Pancreas (tissue), 10 donors: ENCODE measurements at places on chromosomes 12 and 14. TPM values are rescaled to one million over a fixed set of nuclear protein-coding genes. Genes with fewer than 3 reads are reported as not detected.

DNA sequence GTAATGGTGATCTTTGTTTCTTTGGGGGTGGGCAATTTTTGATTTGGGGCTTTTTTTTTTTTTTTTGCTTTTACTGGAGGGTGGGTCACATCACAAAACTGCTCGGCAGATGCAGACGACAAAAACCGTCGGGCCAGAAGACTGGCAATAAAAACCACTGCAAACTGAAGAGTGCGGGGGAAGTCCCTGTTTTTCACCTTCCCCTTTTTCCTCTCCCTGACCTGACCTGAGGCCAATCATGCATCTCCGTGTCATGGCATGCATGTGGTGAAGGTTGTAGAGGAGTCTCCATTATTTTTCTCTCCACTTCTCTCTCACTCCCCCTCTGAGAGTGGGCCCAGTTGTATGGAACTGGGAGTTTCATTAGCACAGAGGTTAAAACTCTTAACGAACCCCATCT lies 57.5 kb downstream of the AP5M1 start:
- no peaks in the 10 kb centered on the region for H3K27me3 ChIP-seq
- no peaks in the 10 kb centered on the region for H3K36me3 ChIP-seq
- H3K27ac ChIP-seq: no peak overlapping the region
- no peak for DNase-seq
- H3K4me3 ChIP-seq: no peak overlapping the region

DNA sequence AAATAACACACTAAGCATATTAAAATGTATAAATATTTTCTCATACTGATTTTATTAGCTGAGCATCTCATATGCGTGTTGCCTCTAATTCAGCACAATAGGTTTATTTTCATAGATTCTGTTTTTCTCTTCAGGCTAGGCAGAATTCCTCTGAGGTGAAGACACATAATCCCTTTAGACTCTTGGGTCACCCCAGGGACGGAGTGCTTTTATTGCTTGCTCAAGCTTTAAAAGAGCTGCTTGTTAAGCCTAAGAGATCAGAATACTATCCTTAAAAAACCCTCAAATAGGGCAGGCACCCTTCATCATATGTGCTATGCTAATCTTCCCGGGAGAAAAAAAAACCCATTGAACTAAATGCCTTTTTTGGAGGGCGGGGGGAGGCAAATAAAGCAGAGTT lies 390.1 kb downstream of the KCNH5 start:
- DNase-seq: no peak
- H3K4me3 ChIP-seq: no peak overlapping the region
- H3K36me3 ChIP-seq: no peaks in the 10 kb centered on the region
- no peaks in the 10 kb centered on the region for H3K4me1 ChIP-seq
- H3K27me3 ChIP-seq: no peaks in the 10 kb centered on the region
- H3K27ac ChIP-seq: no peak overlapping the region

Gene TAS2R7
- total RNA-seq: not detected

DNA sequence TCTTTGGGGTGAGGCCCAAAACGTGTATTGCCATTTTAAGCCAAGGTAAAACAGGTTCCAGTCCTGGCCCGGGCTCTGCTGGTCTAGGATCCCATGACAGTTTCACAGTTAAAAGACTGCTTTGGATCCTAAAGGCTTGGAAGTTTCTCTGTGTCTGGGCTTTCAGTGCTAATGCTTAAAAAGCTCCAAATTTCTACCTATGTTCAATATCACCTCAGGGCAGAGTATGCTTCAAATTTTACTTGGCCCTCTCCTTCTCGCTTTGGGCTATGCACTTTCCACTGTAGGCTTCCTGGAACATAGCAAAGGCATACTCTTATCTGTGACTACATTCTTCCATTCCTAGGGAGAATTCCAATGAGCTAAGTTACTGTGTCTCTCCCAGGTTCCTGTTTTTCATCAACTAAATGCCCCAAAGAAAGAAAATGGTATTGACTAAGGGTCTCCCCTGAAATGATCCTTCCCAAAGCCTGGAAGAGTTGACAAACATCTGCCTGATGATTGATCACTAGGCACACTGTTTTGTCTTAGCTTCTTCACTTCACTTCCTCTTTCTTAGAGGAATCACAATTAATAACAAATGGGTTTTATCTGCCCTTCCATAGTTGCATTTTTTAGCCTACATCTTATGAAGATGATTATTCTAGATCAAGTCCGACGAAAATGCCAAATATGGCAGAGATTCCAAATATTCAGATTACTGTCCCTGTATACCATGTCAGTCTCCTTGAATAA lies 79.4 kb downstream of the TMTC2 start:
- H3K27ac ChIP-seq: no peak overlapping the region
- DNase-seq: no peak
- no peaks in the 10 kb centered on the region for H3K27me3 ChIP-seq
- H3K4me3 ChIP-seq: no peak overlapping the region
- no peaks in the 10 kb centered on the region for H3K36me3 ChIP-seq

GRCh38 chr14:54480830-54481562 lies 7.8 kb downstream of the GMFB start:
- H3K27ac ChIP-seq: no peak overlapping the region
- H3K36me3 ChIP-seq: no peaks in the 10 kb centered on the region
- no peaks in the 10 kb centered on the region for H3K27me3 ChIP-seq
- H3K4me1 ChIP-seq: no peaks in the 10 kb centered on the region
- no peak overlapping the region for H3K4me3 ChIP-seq
- no peak for DNase-seq

DNA sequence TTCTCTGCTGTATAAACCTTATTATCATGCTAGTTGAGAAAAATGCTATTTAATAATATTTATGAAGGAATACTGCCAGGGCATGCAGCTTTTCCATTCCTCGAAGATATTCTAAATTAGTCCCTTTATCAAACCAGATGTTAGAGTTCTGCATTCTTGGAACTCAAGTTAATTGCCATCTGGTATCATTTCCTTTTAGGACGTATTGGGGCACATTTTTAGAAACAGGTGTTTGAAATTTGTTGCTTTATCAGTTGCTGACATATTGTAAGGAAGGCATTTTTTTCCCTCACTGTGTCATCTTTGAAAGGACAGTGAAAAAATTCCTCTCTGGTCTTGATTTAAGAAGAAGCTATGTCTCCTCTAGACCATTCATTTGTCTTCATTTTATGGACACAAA lies 471.2 kb upstream of the PRICKLE1 start:
- H3K4me3 ChIP-seq: no peak overlapping the region
- no peaks in the 10 kb centered on the region for H3K4me1 ChIP-seq
- H3K36me3 ChIP-seq: no peaks in the 10 kb centered on the region
- no peaks in the 10 kb centered on the region for H3K27me3 ChIP-seq

Gene OASL
- 0.31 TPM for total RNA-seq

- no peak overlapping the region for H3K27ac ChIP-seq
- no peak overlapping the region for H3K4me3 ChIP-seq
- H3K27me3 ChIP-seq: no peaks in the 10 kb centered on the region
- H3K36me3 ChIP-seq: no peaks in the 10 kb centered on the region
Measured at GRCh38 chr12:7610006-7610405, 55.7 kb downstream of the APOBEC1 start.

GRCh38 chr14:73825551-73826188 lies 26.0 kb upstream of the PTGR2 start:
- H3K36me3 ChIP-seq: no peaks in the 10 kb centered on the region
- H3K4me3 ChIP-seq: no peak overlapping the region
- DNase-seq: peak; percentile 97
- peaks cover 4% of the 10 kb centered on the region for H3K4me1 ChIP-seq

Gene IL26
- total RNA-seq: not detected

DNA sequence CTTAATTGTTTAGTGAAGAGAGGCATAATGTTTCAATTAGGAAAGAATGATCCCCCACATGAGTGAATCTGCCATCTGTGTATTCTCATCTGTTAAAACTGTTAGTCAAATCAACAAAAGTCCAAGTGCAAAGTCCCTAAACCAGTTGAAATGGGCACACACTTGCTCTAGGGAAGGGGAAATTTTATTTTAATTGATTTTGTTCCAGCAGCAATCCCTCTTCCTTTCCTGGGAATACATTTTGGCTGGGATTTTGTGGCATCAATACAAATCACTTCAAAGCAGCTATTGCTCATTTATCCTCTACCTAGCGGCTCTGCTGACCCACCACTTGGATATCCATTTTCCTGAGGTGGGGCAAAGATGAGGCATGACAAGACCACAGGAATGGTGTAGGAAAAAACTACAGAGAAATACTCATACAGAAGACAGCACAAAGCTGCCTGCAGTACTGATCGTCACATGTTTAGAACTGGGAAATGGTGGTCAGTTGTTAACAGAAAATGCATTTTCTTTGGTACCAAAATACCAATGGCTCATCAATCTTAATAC lies 9.8 kb upstream of the SSTR1 start:
- H3K4me1 ChIP-seq: no peaks in the 10 kb centered on the region
- H3K27ac ChIP-seq: no peak overlapping the region
- no peak for DNase-seq
- no peaks in the 10 kb centered on the region for H3K36me3 ChIP-seq

DNA sequence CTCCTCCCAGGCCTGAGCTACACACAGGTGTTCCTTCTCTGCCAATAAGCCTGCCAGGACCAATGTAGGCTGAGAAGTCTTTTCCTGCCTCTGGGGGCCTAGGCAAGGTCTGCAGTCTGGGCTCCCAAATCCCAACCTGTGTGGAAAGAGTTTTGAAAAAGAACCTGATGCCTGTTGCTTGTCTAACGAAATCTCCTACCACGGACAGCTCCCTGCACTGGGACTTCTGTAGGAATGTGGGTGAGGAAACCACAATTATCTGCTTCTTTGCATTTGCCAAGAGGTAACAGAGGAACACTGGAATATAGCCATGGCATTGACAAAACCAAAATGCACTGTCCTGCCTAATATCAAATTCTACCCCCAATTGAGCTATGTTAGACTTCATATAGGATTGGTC lies 877.0 kb upstream of the TMEM132C start:
- H3K4me1 ChIP-seq: no peaks in the 10 kb centered on the region
- H3K27me3 ChIP-seq: peaks cover 19% of the 10 kb centered on the region
- no peak overlapping the region for H3K27ac ChIP-seq
- no peaks in the 10 kb centered on the region for H3K36me3 ChIP-seq
- no peak overlapping the region for H3K4me3 ChIP-seq

Gene ZC2HC1C
- total RNA-seq: 2.9 TPM

GRCh38 chr14:73789989-73790581 lies 61.5 kb upstream of the PTGR2 start:
- H3K27me3 ChIP-seq: no peaks in the 10 kb centered on the region
- no peak overlapping the region for H3K4me3 ChIP-seq

Gene AKAP3
- total RNA-seq: 2.2 TPM

Gene C12orf56
- not detected for total RNA-seq

Gene NINJ2
- 0.49 TPM for total RNA-seq

Gene KRT77
- total RNA-seq: not detected

DNA sequence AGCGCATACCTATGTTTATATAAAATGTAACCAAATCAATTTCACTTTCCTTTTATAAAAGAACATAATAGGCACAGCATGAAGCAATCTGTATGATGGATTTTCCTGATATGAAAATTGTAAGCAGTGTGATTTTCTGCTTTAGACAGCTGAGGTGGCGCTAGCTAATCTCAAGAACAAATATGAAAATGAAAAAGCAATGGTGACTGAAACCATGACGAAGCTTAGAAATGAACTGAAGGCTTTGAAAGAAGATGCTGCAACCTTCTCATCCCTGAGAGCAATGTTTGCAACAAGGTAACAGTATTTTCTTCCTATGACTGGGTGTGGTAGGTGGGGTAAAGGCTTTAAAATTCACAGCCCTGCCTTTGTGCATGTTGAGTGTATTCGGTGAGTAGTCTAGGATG lies 65.0 kb upstream of the FGD4 start:
- no peak overlapping the region for H3K4me3 ChIP-seq
- no peak overlapping the region for H3K27ac ChIP-seq
- no peaks in the 10 kb centered on the region for H3K4me1 ChIP-seq
- no peaks in the 10 kb centered on the region for H3K27me3 ChIP-seq
- no peaks in the 10 kb centered on the region for H3K36me3 ChIP-seq

GRCh38 chr14:75001261-75001660 lies 1.5 kb upstream of the EIF2B2 start:
- no peaks in the 10 kb centered on the region for H3K27me3 ChIP-seq
- DNase-seq: no peak
- H3K4me3 ChIP-seq: no peak overlapping the region
- no peak overlapping the region for H3K27ac ChIP-seq
- no peaks in the 10 kb centered on the region for H3K4me1 ChIP-seq
